ENCODE measurements at places on chromosomes 2 and 18.

- no peak for DNase-seq
Observed at GRCh38 chr2:227013330-227013729, 150.7 kb downstream of the COL4A4 start.

GRCh38 chr2:119513832-119514231, 10.5 kb downstream of the SCTR start:
- DNase-seq, result no peak

DNA sequence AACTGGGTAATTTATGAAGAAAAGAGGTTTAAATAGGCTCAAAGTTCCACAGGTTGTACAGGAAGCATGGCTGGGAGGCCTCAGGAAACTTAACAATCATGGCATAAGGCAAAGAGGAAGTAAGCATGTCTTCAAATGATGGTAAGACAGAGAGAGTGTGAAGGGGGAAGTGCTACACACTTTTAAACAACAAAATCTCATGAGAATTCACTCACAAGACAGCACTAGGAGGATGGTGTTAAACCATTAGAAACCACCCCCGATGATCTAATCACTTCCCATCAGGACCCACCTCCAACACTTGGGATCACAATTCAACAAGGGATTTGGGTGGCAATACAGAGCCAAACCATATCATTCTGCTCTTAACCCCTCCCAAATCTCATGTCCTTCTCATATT, 34.9 kb downstream of the CFAP210 start:
- DNase-seq, result no peak

DNA sequence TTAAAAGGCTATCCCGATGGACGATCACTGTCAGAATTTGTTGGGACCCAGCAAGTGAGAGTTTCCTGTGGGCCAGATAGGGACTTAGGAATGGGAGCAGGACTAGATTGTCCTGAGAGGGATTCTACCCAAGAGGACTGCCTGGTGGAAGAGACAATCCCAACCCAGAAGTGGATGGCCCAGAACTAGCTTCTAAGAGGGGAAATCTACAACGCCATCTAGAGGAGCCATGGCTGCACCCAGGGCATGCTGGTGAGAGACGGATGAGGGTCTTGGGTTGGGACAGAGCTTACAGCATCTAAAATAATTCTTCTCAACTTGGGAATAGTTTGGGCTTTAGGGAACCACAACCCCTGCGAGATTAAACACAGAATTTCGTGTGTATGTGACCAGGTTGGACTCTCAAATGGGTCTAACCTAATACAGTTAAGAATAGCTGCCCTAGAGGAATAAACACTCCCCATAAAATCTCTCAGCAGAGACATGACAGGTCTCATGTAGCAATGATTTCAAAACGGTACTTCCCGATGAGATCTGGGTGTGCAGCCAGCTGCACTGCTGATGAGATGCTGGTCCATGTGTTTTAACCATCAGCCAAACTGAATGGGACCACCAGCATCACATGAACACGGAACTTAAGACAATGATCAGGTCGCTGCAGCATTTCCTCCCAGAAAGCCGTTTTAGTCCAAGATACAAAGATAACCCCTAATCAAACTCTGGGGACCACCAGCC, 50.8 kb downstream of the CCBE1 start:
- no peak for DNase-seq

DNA sequence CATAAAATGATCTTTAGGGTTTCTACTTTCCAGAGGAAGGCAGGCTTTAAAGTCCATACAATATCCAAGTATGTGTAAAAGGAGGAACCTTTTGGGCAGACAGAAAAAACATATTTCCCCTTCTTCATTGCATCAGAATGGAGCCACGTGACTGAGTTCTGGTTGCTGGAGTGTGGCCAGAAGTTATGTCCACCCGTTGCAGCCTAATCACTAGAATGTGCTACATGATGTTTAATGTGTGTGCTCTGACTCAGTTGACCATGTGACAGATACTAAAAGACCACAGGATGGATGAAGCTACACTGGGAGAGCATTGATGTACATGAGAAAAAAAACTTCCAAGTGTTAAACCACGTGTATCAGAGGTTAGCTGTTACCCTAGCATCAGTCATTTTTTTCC, 460.9 kb downstream of the RIT2 start:
- DNase-seq, result no peak

GRCh38 chr2:206692971-206693370, 25.2 kb downstream of the DYTN start:
- no peak for DNase-seq

DNA sequence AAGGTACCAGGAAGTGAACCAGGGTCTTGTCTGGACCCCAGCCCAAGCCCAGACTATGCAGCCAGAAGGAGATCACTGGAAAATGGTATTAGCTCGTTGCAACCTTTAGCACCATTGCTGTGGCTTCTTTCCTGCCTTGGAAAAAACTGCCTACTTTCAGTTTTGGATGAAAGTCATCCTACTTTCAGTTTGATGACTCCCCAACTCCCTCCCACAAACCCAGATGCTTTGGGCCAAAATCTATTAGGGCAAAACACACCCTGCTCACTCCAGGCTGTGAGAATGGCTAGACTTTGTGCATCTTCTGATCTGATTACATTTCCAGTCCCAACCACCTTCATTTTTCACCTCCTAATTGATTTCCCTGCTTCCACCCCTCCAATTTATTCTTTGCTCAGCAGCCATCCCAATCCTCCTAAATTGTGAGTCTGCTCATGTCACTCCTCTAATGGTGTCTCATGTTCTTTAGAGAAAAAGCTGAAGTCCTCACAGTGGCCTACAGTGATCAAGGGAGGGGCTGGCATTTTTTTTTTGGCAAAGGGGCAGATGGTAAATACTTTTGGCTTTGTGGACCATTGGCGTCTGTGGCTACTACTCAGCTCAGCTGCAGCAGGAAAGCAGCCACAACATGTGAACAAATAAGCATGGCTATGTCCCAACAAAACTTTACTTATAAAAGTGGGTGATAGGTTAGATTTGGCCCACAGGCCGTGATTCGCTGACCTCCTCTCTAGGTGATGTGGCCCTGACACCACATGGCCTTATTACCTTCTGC, 368.7 kb downstream of the SLC4A3 start:
- DNase-seq, result no peak

GRCh38 chr2:149766339-149766738, 178.8 kb upstream of the MMADHC start:
- no peak for DNase-seq

DNA sequence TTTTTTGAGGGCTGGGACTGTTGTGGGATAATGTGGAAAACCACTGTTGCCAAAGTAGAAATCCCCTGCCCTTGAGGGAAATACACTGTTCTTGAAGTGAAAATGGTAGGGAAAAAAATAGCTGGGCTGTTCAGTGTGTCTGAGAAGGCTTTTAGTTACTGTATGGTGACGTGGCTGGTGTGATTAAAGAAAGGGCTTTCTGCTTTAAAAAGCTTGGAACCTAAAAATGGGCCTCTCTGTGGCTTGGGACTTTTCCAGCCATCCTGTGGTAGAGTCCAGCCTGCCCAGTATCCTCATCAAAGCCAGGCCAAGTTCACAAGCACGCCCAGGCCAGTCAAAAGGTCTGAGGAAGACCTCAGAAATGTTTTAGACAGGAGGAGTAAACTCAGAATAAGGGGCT, 6.8 kb downstream of the MGAT5 start:
- DNase-seq, result peak; percentile 76

GRCh38 chr2:240460781-240461431, 25.4 kb downstream of the GPC1 start:
- no peak for DNase-seq

DNA sequence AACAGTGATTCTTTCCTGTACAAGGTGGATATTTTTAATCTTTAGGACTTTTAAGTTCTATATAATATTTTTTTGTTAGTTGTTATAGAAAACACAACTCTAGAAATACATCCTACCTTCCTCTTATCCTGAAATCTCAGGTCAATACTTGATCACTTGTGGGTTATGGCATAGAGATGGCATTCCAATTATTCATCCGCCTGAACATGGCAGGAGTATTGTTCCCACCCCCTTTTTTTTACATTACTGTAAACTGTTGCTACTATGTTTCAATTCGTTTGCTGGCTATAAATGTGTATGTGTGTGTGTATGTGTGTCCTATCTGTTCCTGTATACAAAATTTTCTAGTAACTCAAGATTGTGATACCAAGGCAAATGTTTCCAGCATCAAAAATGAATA, 43.3 kb upstream of the FN1 start:
- DNase-seq, result peak; percentile 31

- no peak for DNase-seq
Observed at GRCh38 chr18:42620657-42621056, 494.8 kb downstream of the RIT2 start.

GRCh38 chr2:178275600-178275999, 81.3 kb downstream of the OSBPL6 start:
- no peak for DNase-seq

DNA sequence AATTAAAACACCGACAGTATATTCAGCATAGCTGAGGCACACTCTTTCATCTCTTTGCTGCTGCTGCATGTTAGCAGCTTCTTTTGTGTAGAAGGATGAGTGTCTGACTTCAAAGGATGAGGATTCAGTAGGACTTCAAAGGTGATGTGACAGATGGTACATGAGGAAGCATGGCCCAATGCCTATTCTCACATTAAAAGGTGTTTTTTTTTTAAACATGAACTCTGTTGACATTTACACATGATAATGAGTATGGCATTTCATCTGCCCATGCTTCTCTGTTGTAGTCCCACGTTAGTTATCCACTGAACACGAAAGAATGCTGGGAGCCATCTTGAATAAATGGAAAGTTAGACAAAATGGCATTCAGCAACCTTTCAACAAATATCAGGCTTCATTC, 1950.8 kb upstream of the PIK3C3 start:
- DNase-seq, result no peak

DNA sequence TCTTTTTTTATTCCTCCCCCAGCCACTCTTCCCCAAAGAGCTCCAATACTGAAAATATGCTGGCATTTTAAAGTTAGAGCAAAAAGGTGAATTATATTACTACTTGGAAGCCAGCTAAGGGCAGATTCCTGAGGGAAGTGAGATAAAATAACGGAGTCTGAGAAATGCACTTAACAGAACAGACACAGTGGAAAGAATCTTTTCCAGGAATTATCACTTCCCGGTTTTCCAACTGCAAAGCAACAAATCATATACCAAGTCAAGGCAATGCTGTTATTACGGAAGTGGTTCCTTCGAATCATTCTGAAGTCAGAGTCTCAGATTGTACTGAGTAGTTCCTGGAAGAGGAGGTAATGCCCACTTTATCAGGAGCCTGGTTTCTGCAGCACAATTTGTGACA, 435.0 kb upstream of the SPRED2 start:
- DNase-seq, result no peak

- DNase-seq, result no peak
Observed at GRCh38 chr2:177261116-177262060, 3.1 kb downstream of the NFE2L2 start.

- DNase-seq, result peak; percentile 68
Observed at GRCh38 chr2:174615871-174616436, 18.4 kb upstream of the WIPF1 start.

DNA sequence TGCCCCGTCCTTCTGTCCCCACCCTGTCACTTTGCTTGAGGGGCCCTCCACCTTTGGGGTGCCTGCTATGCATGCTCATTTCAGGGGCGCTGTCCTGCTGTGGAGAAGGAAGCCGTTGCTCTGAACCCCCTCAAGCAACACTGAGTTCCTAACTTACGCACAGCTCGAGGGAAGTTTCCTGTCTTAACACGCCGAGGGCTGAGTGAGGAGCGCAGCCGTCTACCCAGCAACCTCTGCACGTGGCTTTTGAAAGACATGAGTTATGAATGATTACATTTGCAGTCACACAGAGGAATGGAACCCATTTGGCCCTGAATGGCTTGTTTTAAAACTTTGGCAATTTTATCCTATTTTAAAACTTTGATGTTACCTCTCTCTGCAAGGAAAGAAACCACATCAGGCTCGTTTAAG, 14.0 kb downstream of the RAMP1 start:
- no peak for DNase-seq

DNA sequence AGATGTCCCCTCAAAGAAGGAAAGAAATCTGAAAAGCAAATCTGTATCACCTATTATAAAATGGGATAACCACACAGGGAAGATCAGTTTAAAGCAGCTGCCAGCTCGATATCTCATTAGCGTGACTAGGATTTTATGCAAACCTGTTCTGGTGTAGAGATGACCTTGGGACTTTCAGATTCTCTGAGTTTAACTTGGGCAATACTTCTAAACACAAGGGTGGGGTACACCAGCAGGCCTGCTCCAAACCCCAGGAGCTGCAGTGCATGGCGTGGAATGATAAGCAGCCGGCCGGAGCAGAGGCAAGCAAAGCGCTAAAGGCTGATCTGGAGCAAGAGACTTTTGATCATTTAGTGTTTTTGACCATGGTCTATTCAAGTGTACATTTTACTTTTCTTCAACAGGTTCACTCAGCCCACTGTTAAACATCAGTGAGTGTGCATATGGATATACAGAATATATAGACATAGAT, 4.7 kb downstream of the SERTAD2 start:
- no peak for DNase-seq

DNA sequence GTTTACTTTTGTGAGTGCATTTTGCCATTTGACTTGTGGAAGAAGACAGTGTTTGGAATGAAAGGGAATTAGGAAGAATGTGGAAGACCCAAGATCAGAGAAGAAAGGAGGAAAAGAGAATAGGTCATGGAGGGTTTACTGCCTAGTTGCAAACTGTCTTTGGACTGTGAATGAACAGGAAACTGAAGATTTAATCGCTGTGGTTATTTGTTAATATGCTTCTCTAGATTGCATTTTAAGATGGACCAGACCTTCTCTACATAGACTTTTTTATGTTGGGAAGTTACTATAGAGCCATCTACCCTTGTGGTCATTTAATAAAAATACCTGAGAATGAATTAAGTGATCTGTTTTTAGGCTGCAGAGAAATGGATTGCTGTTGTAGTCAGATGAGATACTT, 6.2 kb downstream of the AGPS start:
- no peak for DNase-seq

DNA sequence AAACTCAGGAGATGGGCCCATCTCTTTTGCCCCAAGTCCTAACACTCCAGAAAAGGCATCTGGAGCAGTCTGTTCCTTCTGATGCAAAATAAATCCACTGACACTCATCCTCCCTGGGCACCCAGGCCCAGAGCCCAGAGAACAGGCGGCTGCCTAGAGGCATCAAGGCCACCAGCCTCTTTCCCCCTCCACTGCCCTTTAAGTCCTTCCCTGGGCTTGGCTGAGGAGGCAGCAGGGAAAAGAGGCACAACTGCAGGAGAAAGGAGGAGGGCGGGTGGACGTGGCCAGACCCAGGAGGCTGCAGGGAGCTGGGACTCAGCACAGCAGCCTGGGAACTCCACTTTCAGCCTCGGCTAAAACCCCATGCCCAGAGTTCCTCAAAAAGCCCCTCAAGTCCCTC, 99.7 kb upstream of the ID2 start:
- DNase-seq, result no peak

GRCh38 chr2:189802396-189802912, 18.2 kb downstream of the PMS1 start:
- peak; percentile 67 for DNase-seq

GRCh38 chr2:44947028-44947375, 5.5 kb downstream of the SIX3 start:
- DNase-seq, result no peak

- DNase-seq, result no peak
Observed at GRCh38 chr18:37559194-37559593, 6.4 kb downstream of the CELF4 start.
